ENCODE measurements at places on chromosomes 1 and 21. TPM values are rescaled to one million over a fixed set of nuclear protein-coding genes. Genes with fewer than 3 reads are reported as not detected.

GRCh38 chr1:151515265-151515664 is 4.1 kb downstream of the CGN start:
- no peak overlapping the region for H3K4me3 ChIP-seq
- no peaks in the 10 kb centered on the region for H3K36me3 ChIP-seq
- H3K4me1 ChIP-seq = peaks cover 24% of the 10 kb centered on the region
- no peak for DNase-seq

CFHR4 gene
- polyA plus RNA-seq = not detected

- H3K27me3 ChIP-seq = no peaks in the 10 kb centered on the region
- no peaks in the 10 kb centered on the region for H3K36me3 ChIP-seq
These were observed 38.7 kb downstream of the AMY1C start for GRCh38 chr1:103788377-103788776.

PGLYRP4 gene
- polyA plus RNA-seq = not detected

AGMAT gene
- polyA plus RNA-seq = 3.8 TPM

- no peaks in the 10 kb centered on the region for H3K27me3 ChIP-seq
- DNase-seq = no peak
- H3K4me3 ChIP-seq = no peak overlapping the region
- H3K27ac ChIP-seq = peak overlapping the region; percentile 65
- peaks cover 4% of the 10 kb centered on the region for H3K4me1 ChIP-seq
These were observed 17.5 kb downstream of the SLC66A1 start for GRCh38 chr1:19329611-19330010.

- peaks cover 64% of the 10 kb centered on the region for H3K4me1 ChIP-seq
- DNase-seq = peak; percentile 74
- H3K36me3 ChIP-seq = peaks cover 17% of the 10 kb centered on the region
These were observed 1.2 kb upstream of the CD1D start for GRCh38 chr1:158179301-158180041.

TACSTD2 gene
- not detected for polyA plus RNA-seq

DNA sequence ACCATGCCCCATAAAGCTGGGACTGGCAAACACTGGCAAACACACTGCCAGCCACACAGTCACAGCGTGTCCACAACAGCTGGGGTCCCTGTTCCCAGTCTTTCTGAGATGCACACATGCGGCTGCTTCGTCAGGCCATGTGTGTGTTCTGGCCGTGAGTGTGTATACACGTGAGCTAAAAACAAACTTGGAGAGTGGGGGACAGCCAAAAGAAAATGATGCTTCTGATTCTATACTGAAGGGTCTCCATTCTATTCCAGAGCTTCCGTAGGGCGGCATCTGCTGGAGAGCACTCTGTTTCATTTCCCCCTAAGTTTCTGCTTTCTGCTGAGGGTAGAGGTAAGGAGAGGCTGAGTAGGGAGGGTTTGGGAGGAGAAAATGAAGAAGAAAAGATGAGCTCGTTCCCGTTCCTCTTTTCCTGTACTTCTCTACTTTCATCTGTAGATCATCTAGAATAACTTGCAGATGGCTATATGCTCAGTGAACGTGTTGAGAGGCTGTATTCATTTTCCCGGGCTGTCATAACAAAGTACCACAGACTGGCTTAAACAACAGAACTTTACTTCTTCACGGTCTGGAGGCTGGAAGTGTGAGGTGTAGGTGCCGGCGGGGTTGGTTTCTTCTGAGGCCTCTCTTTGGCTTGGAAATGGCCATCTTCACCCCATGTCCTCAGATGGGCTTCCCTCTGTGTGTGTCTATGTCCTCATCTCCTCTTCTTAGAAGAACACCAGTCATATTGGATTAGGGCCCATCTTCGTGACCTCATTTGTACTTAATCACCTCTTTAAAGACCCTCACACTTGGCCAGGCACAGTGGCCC is 151.6 kb downstream of the TOMM20 start:
- H3K27me3 ChIP-seq = no peaks in the 10 kb centered on the region
- peak overlapping the region; percentile 97 for H3K27ac ChIP-seq
- no peak for DNase-seq
- no peaks in the 10 kb centered on the region for H3K36me3 ChIP-seq
- H3K4me1 ChIP-seq = peaks cover 47% of the 10 kb centered on the region
- H3K4me3 ChIP-seq = no peak overlapping the region

LSM10 gene
- 358 TPM for polyA plus RNA-seq

TCHHL1 gene
- polyA plus RNA-seq = not detected

- no peak overlapping the region for H3K27ac ChIP-seq
- H3K36me3 ChIP-seq = no peaks in the 10 kb centered on the region
- H3K4me1 ChIP-seq = no peaks in the 10 kb centered on the region
- H3K4me3 ChIP-seq = no peak overlapping the region
These were observed 95.7 kb downstream of the GLIS1 start for GRCh38 chr1:53643041-53643880.

PER3 gene
- polyA plus RNA-seq = 0.48 TPM

GRCh38 chr1:201408176-201408833 is 9.2 kb upstream of the LAD1 start:
- H3K27ac ChIP-seq = no peak overlapping the region
- no peak overlapping the region for H3K4me3 ChIP-seq
- peak; percentile 28 for DNase-seq
- peaks cover 4% of the 10 kb centered on the region for H3K4me1 ChIP-seq
- H3K36me3 ChIP-seq = no peaks in the 10 kb centered on the region
- H3K27me3 ChIP-seq = peaks cover 12% of the 10 kb centered on the region

GRCh38 chr1:68346188-68346808 is 103.5 kb downstream of the RPE65 start:
- DNase-seq = no peak
- H3K27ac ChIP-seq = peak overlapping the region; percentile 47
- peaks cover 6% of the 10 kb centered on the region for H3K4me1 ChIP-seq
- peaks cover 6% of the 10 kb centered on the region for H3K36me3 ChIP-seq
- no peaks in the 10 kb centered on the region for H3K27me3 ChIP-seq

DNA sequence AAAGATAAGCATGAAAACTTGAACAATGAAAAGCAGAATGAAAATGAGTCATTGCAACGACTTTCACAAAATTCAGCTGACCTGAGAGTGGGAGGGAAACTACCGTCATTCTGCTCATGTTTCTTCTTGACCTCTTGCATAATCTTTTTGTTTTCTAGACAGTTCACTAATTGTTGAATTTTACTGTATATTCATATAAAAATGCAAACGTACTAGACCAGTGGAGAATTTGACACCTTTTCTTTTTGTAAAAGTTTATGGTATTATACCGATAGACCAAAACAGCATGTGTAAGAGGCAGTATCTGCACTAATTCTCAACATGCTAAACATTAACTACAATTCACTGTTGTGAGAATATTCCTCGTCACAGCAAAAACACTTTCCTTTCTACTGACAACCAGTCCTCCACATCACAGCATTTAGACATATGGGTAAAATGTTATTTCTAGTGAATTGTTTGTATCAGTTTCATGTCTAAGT is 137.8 kb downstream of the GREM2 start:
- no peak overlapping the region for H3K27ac ChIP-seq
- H3K27me3 ChIP-seq = peaks cover 7% of the 10 kb centered on the region
- no peak for DNase-seq
- H3K4me1 ChIP-seq = no peaks in the 10 kb centered on the region

CFAP107 gene
- not detected for polyA plus RNA-seq

GRCh38 chr1:205577874-205578658 is 53.7 kb downstream of the ELK4 start:
- H3K27ac ChIP-seq = no peak overlapping the region
- no peak for DNase-seq
- H3K4me1 ChIP-seq = peaks cover 13% of the 10 kb centered on the region

DNA sequence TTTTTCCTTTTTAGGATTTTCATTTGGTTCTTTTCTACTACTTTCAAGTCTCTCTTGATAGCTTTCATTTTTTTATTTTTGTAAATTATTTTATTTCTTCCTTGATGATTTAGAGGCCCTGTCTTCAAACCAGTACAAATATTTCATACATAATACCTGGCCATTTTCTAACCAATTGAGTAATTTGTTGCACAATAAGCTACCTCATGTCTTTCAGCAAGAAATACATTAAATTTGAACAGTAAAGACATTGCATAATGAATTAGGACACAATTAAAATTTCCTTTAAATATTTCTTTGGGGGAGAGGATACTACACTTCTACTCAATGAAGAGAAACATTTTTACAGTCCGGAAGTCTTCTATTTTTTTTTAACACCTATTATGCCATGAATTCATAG is 15.6 kb upstream of the COL9A2 start:
- no peaks in the 10 kb centered on the region for H3K4me1 ChIP-seq
- H3K4me3 ChIP-seq = no peak overlapping the region
- DNase-seq = no peak
- peaks cover 9% of the 10 kb centered on the region for H3K27me3 ChIP-seq

BTF3L4 gene
- 87.1 TPM for polyA plus RNA-seq

ATP1A4 gene
- polyA plus RNA-seq = not detected

GRCh38 chr1:50877641-50878040 is 82.4 kb downstream of the FAF1 start:
- H3K27ac ChIP-seq = peak overlapping the region; percentile 84
- no peak for DNase-seq
- no peaks in the 10 kb centered on the region for H3K27me3 ChIP-seq
- no peaks in the 10 kb centered on the region for H3K36me3 ChIP-seq

SPRR2B gene
- not detected for polyA plus RNA-seq

DNA sequence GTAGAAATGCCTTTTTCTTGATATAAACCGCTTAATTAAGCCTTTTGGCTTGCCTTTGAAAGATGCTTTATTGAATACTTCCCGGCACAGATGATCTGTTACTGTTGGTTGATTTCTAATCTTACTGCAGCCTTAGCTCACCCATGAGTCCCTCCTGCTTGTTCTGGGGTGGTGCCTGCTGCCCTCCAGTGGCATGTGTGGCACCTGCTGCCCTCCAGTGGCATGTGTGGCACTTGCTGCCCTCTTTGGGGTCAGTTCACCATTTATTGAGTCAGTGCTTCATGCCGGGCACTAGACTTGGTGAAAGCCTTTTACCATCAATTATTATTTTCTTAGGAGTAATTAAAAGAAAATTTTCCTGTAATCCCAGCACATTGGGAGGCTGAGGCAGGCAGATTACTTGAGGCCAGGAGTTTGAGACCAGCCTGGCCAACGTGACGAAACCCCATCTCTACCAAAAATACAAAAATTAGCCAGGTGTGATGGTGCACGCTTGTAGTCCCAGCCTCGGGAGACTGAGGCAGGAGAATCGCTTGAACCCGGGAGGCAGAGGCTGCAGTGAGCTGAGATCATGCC is 54.3 kb downstream of the ADARB1 start:
- H3K36me3 ChIP-seq = no peaks in the 10 kb centered on the region
- peak overlapping the region; percentile 86 for H3K27ac ChIP-seq
- DNase-seq = peak; percentile 81

DNA sequence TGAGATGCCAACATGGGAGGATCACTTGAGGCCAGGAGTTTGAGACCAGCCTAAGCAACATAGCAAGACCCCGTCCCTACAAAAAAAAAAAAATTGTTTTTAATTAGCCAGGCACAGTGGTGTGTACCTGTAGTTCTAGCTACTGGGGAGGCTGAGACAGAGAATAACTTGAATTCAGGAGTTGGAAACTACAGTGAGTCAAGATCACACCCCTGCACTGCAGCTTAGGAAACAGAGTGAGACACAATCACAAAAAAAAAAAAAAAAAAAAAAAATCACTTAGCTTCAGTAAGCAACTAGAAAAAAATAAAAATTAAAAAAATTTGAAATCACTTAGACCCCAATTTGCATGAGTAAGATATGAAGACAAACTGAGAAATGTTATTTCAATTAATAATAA is 53.5 kb downstream of the FMO4 start:
- H3K4me3 ChIP-seq = no peak overlapping the region
- peaks cover 8% of the 10 kb centered on the region for H3K36me3 ChIP-seq
- no peak for DNase-seq
- H3K27me3 ChIP-seq = peaks cover 7% of the 10 kb centered on the region
- H3K27ac ChIP-seq = no peak overlapping the region
- H3K4me1 ChIP-seq = no peaks in the 10 kb centered on the region

DNA sequence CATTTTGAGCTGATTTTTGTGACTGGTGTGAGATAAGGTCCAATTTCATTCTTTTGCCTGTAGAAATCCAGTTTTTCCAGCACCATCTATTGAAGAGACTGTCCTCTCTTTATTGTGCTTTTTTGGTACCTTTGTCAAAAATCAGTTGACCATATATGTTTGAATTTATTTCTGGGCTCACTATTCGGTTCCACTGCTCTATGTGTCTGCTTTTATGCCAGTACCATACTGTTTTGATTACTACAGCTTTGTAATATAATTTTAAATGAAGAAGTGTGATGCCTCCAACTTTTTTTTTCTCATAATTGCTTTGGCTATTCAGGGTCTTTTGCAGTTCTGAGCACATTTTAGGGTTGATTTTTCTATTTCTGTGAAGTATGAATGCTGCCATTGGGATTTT is 69.0 kb downstream of the LAMC2 start:
- no peaks in the 10 kb centered on the region for H3K36me3 ChIP-seq
- H3K27me3 ChIP-seq = peaks cover 30% of the 10 kb centered on the region
- no peaks in the 10 kb centered on the region for H3K4me1 ChIP-seq
- no peak for DNase-seq

DNA sequence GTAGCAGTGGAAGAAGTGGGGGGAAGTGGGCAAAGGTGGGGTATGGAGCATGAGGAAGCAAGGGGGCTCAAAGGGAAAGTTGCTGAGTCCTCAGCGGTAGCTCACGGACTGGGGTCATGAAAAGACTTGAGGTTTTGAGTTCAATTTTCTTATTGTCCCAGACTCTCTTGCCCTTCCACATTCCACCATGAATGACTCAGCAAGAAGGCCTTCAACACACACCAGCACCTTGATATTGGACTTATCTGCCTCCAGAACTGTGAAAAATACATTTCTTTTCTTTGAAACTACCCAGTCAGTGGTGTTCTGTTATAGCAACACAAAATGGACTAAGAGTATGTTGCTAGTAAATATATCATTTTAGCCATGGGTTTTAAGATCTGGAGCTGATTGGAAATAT is 17.3 kb upstream of the RHBDL2 start:
- H3K27ac ChIP-seq = no peak overlapping the region
- DNase-seq = no peak
- no peaks in the 10 kb centered on the region for H3K36me3 ChIP-seq

- H3K4me3 ChIP-seq = no peak overlapping the region
- H3K36me3 ChIP-seq = no peaks in the 10 kb centered on the region
- no peak overlapping the region for H3K27ac ChIP-seq
- peaks cover 8% of the 10 kb centered on the region for H3K27me3 ChIP-seq
These were observed 57.8 kb downstream of the RHOU start for GRCh38 chr1:228793032-228793431.

DNASE2B gene
- polyA plus RNA-seq = not detected

DNA sequence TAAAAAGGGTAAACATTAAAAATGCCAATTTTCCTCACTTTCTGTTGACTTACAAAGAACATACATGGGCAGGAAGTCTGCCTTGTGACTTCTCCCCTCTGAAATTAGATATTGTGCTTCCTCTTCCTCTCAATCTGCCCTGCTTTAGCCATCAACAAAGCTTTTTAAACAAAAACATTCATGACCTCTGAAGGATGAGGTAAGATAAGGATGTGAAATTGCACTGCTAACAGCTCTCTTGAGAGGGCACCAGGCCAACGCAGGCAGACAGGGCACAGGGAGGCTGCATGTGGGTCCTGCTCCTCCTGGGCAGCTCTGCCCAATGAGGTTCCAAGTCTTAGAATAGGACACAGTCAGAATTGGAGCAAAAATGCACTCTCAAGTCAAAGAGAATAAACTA is 62.1 kb downstream of the DEGS1 start:
- peak; percentile 71 for DNase-seq
- H3K27ac ChIP-seq = peak overlapping the region; percentile 99
- H3K36me3 ChIP-seq = peaks cover 23% of the 10 kb centered on the region
- peaks cover 23% of the 10 kb centered on the region for H3K4me1 ChIP-seq
- no peaks in the 10 kb centered on the region for H3K27me3 ChIP-seq
- no peak overlapping the region for H3K4me3 ChIP-seq

TFF3 gene
- not detected for polyA plus RNA-seq

MYOG gene
- not detected for polyA plus RNA-seq

- DNase-seq = no peak
- H3K27me3 ChIP-seq = no peaks in the 10 kb centered on the region
- peaks cover 51% of the 10 kb centered on the region for H3K4me1 ChIP-seq
These were observed 6.8 kb downstream of the ATP1A1 start for GRCh38 chr1:116379674-116380498.

DNAJC28 gene
- not detected for polyA plus RNA-seq
